Activated CD4-positive, alpha-beta memory T cell treated with anti-CD3 and anti-CD28 coated beads, Interleukin-2, amount 10 ng/mL, durations not matched to agents 7 days and 5 days (primary cell): ENCODE measurements at places on chromosomes 7 and 10. TPM values are rescaled to one million over a fixed set of nuclear protein-coding genes. Genes with fewer than 3 reads are reported as not detected.

DNA sequence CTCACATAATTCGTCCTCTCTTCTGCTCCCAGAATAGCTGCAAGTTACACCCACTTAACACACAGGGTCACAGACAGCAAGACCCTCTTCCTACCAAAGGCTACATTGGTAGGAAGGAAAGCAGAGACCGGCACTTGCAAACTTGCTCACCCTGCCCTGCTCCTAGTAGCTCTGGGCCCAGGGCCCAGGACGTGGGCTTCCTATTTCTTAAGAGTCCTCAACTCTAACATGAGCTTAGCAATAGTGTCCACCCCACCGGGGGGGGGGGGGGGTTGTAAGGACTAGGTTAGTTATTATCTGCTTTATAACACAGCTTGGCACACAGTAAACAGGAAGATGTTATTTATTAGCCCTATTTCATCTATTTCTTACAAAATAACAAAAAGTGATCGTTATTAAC is 106.6 kb downstream of the GRB10 start:
- DNase-seq, result no peak

GRCh38 chr7:34066411-34066810 is 161.1 kb downstream of the BMPER start:
- DNase-seq, result no peak

DNA sequence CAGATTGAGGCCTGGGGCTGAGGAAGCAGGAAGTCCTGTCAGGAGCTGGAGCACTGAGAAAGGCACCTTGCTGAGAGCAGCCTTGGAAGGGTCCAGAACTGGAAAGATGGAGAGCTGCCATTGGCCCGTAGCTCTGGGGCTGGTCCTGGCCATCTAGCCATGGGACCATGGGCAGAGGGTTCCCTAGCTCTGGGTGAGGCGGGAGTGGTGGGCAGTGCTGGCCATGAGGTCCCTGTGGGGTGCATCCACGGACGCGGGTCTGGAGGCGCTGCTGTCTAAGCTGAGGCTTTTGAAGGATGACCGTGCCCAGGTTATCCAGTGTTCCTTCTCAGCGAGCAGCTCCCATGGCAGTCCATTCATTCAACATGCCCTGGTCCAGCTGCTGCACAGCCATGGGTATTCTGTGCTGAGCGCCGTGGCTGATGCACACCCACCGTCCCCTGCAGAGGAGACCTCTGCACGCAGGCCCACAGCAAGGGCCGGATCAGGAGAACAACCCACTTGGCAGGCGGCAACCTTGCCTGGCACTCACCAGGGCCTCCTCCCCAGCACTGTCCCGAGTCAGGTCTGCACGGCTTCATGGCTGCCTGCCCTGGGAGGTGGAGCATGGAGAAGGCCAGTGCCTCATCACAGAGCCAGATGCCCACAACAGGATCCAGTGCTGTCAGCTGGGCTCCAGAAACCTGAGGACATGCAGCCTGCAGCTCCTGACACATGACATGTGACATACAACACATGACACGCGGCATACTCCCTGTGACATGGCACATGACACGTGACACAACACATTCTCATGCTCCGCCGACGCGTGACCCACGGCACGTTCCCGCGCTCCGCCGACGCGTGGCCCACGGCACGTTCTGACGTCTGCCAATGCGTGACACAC is 121.9 kb downstream of the INPP5A start:
- no peak for DNase-seq

- DNase-seq, result no peak
These were observed 34.7 kb upstream of the KMT2E start for GRCh38 chr7:104979167-104979841.

DNA sequence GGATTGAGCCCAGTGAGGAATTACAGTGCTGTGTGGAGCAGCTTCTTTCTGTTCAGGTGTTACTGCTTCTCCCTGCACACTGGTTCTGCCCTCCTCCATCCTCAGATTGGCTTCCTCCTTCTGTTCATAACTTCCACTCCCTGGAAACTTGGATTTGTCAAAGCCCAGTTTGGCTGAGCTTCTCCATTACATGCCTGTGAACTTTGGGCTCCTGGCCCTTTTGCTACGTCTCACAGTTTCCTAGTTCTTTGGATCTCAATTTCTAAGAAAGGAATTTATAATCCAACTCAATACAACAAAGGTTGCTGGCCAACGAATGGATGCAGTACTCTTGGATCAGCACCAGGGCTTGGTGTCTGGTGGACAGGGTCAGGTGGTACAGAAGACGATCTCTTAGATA is 318.1 kb downstream of the RPS24 start:
- DNase-seq, result no peak

DNA sequence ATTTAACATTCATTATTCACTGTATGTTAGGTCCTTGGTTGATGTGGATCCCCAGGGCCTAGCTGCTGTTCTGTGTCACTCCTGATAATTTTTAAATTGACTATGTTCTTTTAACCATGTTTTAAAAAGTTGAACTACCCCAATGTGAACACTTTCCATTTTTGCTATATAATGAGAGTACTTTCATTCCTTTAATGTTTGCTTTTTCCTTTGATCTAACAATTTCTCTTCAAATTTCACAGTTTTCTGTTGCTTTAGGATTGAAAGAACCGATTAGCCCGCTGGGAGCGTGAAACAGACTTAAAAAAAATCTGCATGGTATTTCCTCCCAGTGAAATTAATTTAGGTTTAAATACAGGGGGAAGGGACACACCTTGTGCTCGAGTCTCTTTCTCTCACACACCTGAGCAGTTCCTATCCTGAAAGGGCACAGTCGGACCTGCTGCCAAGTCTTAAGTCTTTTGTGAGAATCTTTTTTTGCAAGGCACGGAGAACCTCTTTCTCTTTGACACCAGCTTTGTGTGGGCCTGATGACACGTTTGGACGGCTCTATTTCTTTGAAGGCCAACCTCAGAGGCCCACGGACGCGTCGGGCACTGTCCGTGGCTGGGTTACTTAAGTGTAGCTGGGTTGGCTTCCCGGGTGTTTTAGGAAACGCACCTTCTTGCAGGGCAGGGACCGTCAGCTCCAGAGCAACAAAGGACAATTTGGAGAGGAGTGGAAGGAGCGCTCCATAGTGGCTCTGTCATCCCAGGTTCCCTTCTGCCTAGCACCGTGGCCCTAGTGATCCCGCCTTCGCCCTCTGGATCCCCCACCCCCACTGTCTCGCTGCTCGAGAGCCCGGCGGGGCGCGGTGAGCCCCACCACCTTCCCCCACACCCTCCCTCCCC is 1.0 kb upstream of the CHN2 start:
- no peak for DNase-seq

GPRIN2 gene
- total RNA-seq, result not detected

- DNase-seq, result no peak
These were observed 777.7 kb downstream of the PHTF2 start for GRCh38 chr7:78576236-78576635.

DNA sequence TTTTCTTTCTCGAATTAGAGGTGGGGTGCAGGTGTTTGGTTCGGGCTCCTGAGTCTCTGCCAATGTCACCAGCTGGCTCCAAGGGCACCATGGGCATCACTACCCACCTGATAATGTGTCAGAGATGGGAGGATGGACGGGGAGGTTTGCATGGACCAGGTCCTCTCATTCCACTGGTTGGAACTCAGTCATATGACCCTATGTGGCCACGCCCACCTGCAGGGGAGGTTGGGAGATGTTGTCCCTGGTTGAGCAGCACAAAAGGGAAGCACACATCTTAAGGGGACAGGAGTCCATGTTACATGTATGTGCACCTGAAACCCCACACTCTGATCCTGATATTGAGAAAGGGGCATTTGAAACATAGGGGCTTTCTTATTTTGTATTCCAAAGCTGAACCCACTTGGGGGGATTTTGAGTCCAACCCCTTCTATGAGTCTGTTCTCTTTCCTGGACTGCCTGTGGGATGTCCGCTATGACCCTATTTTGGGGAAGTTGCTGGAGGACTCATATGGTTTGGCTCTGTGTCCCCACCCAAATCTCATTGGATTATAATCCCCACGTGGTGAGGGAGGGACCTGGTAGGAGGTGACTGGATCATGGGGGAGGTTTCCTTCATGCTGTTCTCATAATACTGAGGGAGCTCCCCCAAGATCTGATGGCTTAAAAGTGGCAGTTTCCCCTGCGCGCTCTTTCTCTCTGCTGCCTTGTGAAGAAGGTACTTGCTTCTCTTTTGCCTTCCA is 66.9 kb upstream of the BAIAP2L1 start:
- DNase-seq, result no peak

GIMAP8 gene
- total RNA-seq, result 25.1 TPM

GRCh38 chr10:11162828-11163599 is 145.3 kb downstream of the CELF2 start:
- peak; percentile 88 for DNase-seq

DNA sequence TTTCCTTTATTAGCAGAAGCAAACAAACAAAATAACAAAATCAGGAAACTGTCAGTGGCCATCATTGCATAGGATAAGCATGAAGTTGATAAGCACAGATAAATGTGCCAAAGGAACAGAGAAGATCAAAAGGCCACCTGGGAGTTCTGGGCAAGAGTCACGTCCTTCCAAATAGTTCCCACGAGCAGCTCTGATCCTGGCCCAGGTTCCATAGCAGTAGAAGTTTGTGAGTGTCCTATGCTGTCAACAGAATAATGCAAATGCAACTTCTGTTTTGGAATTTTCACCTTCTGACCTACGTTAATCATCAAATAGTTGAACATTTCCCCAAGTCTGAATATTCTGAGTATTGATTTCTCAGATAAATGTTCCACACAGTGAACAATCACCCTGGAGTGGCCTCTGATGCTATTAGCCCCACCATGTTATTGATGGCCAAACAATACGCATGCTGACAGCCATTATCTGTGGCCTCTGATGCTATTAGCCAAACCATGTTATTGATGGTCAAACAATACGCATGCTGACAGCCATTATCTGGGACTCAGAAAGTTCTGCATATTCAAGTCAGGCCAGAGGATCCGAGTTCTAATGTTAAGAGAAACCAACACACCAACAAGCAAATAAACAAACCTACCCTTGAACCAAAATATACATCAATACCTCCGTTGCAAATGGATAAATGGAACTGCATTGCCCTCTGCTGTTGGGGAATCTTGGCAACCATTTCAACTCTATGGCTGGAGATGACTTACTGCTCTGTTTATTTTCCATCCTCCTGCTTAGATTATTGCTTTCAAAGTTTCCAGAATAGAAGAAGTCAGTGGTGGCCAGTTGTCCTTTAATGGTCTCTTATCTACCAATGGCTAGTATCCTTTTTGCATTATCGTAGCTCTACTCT is 63.3 kb downstream of the MRC1 start:
- no peak for DNase-seq

- no peak for DNase-seq
These were observed 51.2 kb downstream of the PRKAG2 start for GRCh38 chr7:151825721-151826120.

- no peak for DNase-seq
These were observed 2.8 kb upstream of the SMARCD3 start for GRCh38 chr7:151251328-151251688.

DNA sequence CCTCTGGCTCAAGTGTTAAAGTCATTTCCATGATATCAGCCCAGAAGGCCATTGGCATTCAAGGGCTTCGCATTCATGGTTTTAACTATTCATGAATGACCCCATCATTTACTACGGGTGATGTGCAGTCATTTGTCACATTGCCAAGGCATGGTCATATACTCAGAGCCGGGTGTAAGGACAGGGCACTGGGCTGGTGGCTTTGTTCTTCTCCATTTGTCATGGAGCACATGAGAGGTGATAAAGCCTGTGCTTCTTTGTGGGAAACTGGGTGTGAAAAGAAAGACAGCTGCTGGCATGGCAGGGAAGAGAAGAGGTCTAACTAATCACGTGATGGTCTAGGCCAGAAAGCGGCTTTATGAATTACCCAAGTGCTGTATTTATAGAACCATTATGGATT is 132.2 kb upstream of the PLXNA4 start:
- no peak for DNase-seq

GRCh38 chr7:140810830-140811556 is 113.7 kb downstream of the BRAF start:
- peak; percentile 59 for DNase-seq

- no peak for DNase-seq
These were observed 35.2 kb downstream of the ZNF783 start for GRCh38 chr7:149297034-149297755.

DNA sequence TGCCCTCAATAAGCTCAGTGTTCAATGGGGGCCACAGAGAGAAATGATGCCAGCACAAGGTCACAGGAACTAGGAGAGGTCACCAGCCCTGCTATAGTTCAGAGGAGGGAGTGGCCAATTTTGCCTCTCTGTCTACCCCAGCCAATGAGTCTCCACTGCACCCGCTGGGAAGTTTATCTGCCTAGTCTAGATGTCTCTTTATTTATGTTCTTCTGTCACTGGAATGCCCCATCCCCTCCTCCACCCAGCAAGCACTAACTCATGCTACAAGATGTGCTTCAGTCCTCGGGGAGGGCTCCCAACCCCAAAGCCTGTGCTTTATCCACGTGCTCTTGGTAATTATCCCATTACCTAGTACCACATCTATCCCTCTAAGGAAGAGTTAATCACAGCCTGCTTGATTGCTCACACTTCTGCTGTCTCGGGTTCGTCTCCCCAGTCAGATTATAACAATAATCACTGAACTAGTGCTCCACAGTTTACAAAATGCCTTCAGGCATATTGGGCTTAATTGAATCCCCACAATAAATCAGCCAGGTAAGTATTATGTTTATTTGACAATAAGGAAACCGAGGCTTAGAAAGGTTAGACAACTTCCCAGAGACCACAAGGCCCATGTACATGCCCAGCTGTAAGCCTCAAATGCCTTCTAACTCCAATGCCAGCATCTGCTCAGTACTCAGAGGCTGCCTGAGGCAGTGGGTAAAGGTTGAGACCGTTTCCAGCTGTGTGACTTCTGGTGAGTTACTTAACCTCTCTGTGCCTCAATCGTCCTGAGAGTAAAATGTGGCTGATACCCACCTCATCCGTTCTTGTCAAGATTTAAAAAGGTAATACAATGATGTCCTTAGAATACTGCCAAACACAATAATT is 3.9 kb downstream of the HIP1 start:
- no peak for DNase-seq

CADPS2 gene
- total RNA-seq, result not detected

DNA sequence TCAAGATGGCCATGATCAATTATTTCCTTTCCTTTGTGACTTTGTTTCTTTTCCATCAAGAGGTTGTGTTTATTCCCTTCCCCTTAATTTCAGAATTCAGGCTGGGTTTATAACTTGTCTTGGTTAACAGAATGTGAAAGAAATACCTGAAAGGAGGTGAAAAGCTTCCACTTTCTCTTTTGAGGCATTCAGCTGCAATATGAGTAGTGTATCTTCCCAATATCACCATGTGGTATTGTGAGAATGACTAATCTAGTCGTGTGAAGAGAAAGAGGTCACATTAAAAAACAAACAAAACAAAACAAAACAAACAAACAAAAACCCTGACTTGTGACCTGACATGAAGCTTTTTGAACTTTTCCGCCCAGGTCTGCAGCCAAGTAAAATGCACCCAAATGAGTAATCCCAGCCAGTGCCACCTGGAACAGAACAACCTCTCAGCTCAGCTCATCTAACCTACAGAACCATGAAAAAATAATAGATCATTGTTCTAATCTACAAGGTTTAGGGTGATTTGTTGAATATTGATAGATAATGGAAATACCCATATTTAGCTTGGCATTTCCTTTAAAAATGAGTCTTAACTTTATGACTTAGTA is 70.8 kb upstream of the TEX47 start:
- DNase-seq, result no peak
